HS-5 (cell line): ENCODE measurements at places on chromosomes 5 and 9.

DNA sequence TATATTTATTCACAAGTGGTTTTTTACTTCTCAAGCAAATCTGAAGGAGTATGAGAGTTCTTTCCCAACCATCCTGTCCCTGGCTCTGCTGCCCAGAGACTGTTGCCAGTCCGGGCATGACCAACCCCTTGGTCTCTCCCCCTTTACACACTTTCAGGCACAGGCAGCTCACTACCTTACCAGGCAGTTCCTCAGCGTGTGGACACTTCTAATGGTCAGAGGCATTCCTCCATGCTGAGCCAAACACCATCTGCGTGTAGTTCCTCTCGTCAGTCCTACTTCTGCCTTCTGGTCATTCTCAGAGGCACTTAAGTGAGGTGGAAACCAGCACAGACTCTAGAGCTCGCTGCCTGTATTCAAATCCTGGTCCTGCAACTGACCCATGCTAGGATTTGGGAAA is 56.1 kb downstream of the TSTD2 start:
- DNase-seq, result no peak

GRCh38 chr9:133737774-133738639 is at the start of gene SARDH:
TSS of gene SARDH (minus strand) at chr9:133738352. CDS start at chr9:133734173, 4,179 bp downstream.
- no peak for DNase-seq

- DNase-seq, result no peak
These were observed 22.8 kb downstream of the NKD2 start for GRCh38 chr5:1031306-1031959.

- no peak for DNase-seq
These were observed 42.7 kb downstream of the UBE2QL1 start for GRCh38 chr5:6491196-6491918.

- no peak for DNase-seq
These were observed 8.0 kb upstream of the INIP start for GRCh38 chr9:112725961-112726360.

DNA sequence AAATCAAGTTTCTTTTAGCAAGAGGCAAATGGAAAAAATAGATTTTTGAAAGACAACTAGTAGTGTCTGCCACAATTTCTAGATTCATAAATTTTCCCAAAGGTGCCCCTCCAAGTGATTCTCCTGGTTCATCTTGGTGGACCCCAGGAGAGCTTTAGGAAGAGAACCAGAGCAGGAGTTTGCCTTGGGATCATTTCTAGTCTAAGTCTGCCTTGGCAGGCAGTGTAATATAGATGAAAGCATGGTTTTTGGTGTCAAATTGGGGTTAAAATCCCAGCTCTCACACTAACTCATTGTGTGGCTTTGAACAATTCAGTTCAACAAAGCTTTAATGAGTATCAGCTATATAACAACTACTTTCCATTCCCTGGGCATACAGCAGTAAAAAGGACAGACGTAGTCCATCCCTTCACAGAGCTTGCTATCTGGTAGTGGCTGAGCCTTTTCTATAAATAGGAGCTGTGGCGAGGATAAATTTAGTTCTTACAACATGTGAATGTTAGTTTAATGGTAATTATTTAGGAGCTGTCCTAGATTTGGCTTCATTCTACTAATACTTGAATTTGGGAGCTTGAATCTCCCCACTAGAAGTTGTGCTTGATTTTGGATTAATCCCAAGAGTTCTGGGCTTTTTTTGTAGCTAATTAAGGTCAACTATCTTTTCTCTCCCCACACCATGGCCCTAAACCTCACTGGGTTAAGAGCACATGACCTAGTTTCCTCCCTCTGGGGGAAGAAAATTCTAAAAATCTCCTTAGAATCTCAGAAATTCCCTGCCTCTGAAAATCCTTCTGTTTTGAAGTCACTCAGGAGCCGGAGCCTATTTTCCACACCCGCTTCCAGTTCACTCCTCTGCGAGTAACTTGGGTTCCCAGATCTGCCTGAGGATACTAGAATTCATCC is 197.8 kb downstream of the PCSK1 start:
- no peak for DNase-seq

DNA sequence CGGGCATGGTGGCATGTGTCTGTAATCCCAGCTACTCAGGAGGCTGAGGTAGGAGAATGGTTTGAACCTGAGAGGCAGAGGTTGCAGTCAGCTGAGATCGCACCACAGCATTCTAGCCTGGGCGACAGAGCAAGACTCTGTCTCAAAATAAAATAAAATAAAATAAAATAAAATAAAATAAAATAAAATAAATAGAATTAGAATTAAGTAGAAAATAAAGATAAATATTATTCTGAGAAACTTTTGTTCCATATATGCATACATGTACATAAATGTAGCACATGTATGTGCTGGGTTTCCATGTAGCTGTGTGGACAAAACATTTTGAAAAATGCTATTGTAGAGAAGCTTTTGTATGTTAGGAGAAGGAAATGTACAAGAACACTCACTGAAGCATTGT is 129.4 kb upstream of the VLDLR start:
- DNase-seq, result no peak

DNA sequence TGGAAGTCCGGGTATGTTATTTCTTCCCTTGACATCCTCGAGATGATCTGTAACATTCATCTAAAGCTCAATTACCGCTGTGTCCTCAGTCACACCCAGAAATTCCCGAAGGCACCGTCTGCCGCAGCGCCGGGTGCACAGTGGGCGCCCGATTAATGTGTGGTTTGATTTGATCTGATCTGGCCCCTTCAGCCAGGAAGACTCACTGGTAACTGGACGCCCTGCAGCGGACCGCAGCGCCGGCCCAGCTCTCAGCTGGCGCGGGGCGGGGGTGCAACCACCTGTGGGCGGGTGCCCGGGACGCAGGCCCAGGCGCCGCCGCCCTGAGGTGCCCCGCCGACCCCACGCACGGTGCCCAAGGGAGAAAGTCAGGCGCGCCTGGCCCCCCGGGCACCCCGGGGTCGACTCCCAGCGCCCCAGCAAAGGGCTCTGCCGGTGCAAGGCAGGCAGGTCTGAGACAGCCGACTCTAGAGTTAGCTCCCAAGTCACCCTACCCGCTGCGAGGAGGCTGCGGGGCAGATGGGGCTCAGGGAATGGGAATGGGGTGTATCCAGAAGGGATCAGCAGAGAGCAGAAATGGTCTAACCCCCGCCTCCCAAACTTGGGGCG is 1.7 kb downstream of the EPB41L4B start:
- DNase-seq, result no peak

DNA sequence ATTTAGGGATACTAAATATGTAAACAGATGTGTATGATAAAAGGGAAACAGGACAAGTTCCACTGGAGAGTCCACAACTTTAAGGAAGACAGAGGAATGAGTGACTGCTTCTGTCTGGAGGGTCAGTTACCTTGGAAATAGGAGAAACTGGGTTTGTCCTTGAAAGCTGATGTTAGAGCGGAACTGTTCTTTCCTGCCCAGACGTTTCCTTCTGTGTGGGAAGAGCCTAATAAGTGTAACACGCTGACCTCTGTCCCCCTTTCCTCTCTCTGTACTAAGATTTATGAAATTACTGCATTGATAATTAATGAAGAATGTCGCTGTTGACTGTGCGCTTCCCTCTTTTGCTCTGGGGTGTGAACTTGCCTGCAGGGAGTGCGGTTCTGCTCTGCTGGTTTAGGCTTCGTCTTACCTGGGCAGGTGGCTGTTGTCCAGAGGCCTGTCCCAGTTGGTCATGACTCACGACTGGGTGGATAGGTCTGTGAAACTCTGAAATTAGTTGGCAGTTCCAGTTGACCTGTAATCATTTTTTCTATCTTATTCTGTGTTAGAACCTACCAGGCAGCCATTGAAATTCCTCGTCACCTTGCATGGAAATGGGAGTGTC is 126.8 kb downstream of the MTRR start:
- DNase-seq, result no peak

- DNase-seq, result no peak
These were observed 27.4 kb upstream of the TOMM5 start for GRCh38 chr9:37619806-37620205.

DNA sequence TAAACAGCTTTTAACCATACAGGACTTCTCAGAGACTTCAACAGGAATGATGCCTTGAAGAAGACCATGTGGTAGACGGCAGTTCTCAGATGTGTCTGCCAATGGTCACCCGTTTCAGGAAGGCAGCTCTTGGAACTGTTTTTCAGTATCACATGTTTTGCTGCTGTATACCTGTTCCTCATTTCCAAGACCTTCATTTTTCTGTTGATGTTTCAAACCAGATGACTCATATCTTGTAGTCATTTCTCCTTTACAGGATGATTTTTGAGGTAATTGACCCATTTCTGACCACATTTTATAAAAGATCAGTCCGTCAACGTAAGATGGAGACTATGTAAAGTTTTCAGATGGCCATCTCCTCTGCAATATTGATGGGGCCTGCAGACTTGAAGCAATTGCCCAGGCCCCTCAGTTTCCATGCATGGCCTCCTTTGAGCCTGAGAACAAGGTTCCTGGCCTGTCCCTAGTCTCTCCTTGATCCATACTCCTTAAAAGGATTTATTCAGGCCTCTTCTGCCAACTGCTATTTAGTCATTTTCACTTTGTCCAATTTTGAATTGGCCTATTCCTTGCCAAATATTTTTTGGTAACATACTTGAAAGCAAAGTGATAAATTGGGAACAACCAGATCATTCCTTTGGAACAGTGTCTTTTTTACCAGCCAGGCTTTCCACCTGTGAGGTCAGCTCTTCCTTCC is 128.6 kb downstream of the PDZD2 start:
- DNase-seq, result no peak

DNA sequence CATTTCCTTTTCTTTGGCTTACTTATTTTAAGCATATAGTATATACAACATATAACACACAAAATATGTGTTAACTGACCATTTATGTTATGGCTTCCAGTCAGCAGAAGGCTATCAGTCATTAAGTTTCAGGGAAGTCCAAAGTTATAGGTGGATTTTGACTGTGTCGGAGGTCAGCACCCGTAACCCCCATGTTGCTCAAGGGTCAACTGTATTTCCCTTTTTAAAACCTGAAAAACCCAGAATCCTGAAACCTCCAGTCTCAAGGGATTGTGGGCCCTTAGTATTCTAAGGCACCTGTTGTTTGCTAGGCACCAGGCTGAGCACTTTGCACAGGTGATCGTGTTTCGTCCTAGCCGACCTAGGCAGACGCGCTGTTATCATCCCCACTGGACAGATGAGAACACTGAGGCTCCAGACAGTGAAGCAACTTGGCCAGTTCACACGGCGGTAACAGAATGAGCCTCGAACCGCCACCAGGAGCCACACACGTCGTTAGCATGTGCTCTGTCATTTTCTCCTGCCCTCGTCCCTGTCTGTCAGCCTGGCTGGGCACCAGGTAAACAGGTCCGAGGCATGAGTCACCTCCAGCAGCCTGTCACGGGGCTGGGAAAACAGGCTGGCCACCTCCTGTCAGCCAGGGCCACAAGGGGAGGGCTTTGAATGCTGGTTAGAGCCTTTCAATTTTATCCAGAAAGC is 39.9 kb downstream of the DUSP1 start:
- no peak for DNase-seq

- DNase-seq, result peak; percentile 52
These were observed 58.1 kb downstream of the KCNN2 start for GRCh38 chr5:114419959-114420358.

- no peak for DNase-seq
These were observed 11.5 kb downstream of the PRR7 start for GRCh38 chr5:177457852-177458681.

GRCh38 chr5:2299388-2300220 is 416.9 kb upstream of the IRX4 start:
- no peak for DNase-seq

DNA sequence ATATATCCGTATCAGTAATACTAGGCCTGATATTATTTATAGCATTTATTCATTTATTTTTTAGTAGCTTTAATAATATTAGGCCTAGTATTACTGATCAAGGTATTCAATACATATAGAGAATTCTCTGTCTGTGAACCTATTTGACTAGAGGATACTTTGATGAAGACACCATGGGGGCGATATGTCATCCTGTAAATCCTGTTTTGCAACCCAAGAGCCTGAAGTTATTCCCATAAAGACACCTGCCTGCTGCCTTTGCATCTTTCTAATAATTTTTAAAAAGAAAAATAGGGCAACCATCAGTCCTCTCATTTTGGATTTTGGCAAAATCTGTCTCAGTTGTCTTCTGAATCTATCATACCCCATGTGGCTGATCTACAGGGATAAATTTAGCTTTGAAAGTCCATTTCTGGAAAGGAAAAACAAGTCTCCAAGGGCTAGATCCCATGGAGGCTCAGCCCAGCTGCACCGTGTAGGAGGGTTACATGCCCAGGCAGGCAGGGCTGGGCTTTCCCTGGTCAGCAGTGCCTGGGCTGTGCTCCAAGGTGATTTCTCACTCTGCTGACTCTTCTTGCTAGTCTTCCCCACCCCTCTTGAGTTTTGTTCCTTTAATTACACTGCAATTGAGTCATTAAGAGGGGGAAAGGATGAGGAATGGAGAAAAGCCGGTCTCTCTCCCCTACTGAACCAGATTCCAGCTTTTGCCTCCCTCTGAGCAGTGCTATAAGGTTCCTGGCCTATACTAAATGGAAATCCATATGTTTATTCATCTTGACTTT is 169.0 kb downstream of the TRIM32 start:
- DNase-seq, result no peak

DNA sequence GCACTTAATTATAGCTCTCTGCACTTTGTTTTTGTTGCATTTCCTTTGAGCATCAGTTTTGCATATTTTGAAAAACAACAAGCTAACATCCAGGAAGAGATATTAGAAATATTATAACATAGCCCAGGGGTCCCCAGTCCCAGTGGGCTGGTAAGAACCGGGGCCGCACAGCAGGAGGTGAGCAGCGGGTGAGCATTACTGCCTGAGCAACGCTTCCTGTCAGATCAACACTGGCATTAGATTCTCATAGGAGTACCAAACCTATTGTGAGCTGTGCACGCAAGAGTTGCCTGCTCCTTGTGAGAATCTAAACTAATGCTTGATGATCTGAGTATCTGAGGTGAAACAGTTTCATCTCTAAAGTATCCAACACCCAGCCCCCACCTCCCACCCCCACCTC is 675.9 kb upstream of the ZNF608 start:
- no peak for DNase-seq

- no peak for DNase-seq
These were observed 135.8 kb downstream of the KDM4C start for GRCh38 chr9:6893350-6894131.

DNA sequence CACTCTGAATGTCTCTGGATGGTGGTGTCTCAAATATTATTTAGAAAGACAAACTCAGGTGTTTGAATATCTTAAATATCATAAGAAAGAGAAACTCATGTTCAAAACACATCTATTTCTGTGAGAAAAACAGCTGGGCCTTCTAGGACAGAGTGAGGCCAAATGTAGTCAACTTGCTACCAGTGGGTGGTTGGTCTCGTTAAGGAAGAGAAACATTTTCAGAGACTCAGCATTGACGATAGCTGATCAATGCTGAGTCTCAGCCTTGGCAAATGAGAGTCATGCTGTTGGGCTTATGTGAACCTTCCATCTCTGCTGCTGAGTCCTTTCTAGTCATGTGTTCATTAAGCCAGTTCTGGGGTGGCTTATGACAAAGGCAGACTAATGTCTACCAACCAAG is 418.0 kb downstream of the CETN3 start:
- no peak for DNase-seq
